ENCODE measurements at places on chromosomes 7 and 10.

GRCh38 chr7:73577627-73578341 is 595 bp downstream of the TBL2 start:
- DNase-seq: no peak

- no peak for DNase-seq
Measured at GRCh38 chr7:29314148-29314547, 119.6 kb downstream of the CHN2 start.

GRCh38 chr10:129771576-129771975 is 192.5 kb downstream of the EBF3 start:
- DNase-seq: no peak

GRCh38 chr10:75403939-75404814 is 2.6 kb upstream of the ZNF503 start:
- no peak for DNase-seq

DNA sequence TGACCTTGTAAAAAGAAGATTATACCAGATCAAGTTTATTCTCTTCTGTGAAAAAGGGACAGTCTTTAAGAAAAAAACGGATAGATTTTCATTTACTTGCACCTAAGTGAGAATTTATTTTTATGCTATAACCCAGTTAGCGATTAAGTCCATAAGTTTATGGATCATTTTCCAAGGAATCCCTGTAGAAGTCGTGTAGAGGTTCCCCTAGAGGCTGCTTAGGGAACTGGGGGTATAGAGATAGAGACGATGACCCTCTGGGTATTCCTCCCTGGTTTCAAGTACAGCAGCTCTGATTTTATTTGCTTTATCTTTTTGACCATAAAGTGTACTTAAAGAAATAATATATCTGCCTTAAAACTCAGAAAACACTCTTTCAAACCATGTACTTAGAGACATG is 648.4 kb upstream of the LRRTM3 start:
- no peak for DNase-seq

- no peak for DNase-seq
Measured at GRCh38 chr10:73916761-73917470, 6.0 kb downstream of the PLAU start.

GRCh38 chr7:41907444-41907843 is 204.6 kb upstream of the INHBA start:
- DNase-seq: no peak

- no peak for DNase-seq
Measured at GRCh38 chr10:73802276-73802991, 9.0 kb downstream of the NDST2 start.

- no peak for DNase-seq
Measured at GRCh38 chr7:86485827-86486226, 157.9 kb upstream of the GRM3 start.

DNA sequence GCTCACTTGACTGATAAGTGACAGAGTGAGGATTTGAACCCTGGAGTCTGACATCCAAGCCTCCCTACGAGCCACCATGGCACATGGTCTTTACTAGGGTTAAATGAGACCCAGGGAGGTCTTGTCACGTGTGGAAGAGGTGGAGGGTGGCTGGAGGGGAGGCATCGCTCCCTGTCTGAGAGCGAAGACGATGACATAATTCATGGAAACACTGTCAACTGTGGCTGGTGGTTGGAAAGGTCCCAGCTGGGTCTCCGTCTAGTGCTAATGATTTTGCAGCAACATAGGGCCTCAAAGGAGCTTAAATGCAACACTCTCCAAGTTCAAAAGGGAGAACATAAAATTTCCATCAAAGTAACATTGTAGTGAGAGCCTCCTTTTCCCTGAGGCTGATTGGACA is 99.9 kb upstream of the BAIAP2L1 start:
- no peak for DNase-seq

GRCh38 chr7:152313831-152314604 is 121.8 kb downstream of the KMT2C start:
- no peak for DNase-seq

- DNase-seq: no peak
Measured at GRCh38 chr7:98097042-98097645, 9.5 kb upstream of the LMTK2 start.

- DNase-seq: no peak
Measured at GRCh38 chr7:134472572-134473244, 13.8 kb upstream of the AKR1B1 start.

GRCh38 chr7:56110611-56111010 is 4.3 kb upstream of the CHCHD2 start:
- DNase-seq: no peak

- no peak for DNase-seq
Measured at GRCh38 chr10:19332304-19332703, 283.7 kb downstream of the MALRD1 start.

- DNase-seq: no peak
Measured at GRCh38 chr10:92799568-92799967, 48.8 kb upstream of the EXOC6 start.

GRCh38 chr10:91955114-91955513 is 31.5 kb downstream of the BTAF1 start:
- DNase-seq: no peak

DNA sequence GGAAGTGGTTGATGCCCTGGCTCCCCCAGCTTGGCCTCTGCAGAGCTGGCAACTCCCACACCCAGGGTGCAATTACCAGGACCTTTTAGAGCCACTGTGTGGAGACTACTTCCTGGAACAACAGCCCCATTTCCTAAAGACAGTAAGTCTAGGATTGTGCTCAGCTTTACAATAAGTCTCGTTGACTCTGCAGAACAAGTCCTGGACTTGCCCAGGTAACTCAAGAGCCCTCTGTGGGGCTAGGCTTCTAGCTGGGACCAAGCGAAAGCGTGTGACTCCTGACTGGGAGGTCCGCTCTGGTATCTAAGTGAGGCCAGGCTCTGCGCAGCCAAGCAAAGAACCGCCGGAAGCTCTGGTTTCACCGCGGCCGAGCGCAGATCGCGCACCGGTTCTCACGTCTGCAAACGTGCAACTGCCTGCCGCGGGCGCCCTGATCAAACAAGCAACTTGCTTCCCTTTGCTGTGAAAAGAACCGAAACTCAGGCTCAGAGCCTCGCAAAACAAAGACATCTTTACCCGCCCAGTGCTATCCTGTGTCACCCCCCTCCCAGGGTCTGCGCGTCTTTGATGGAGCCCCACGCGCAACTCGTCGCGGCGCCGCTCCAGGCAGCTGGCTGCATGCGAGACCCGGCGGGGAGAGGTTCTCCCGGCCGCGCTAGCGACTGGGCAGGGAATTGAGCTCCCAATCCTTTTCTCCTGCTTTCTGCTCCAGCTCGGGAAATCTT is 4.4 kb upstream of the PDLIM1 start:
- peak; percentile 77 for DNase-seq

- DNase-seq: peak; percentile 68
Measured at GRCh38 chr10:124680675-124681074, 63.5 kb downstream of the FAM53B start.
